Gastrocnemius medialis (tissue), 4 donors: ENCODE measurements at places on chromosomes 16 and 17.

- DNase-seq = no peak
Measured at GRCh38 chr17:81586096-81586495, 33.9 kb upstream of the FAAP100 start.

GRCh38 chr17:82218349-82219075 lies 5.9 kb upstream of the CCDC57 start:
- no peak for DNase-seq

- DNase-seq = no peak
Measured at GRCh38 chr17:40317345-40317873, 8.4 kb downstream of the RARA start.

- no peak for DNase-seq
Measured at GRCh38 chr17:72399608-72400487, 279.0 kb downstream of the SOX9 start.

- no peak for DNase-seq
Measured at GRCh38 chr16:61007694-61008093, 1028.5 kb downstream of the CDH8 start.

- DNase-seq = peak; percentile 80
Measured at GRCh38 chr17:4591529-4591928, 7.2 kb downstream of the SMTNL2 start.

- DNase-seq = no peak
Measured at GRCh38 chr16:11481987-11482386, 104.7 kb downstream of the LITAF start.

DNA sequence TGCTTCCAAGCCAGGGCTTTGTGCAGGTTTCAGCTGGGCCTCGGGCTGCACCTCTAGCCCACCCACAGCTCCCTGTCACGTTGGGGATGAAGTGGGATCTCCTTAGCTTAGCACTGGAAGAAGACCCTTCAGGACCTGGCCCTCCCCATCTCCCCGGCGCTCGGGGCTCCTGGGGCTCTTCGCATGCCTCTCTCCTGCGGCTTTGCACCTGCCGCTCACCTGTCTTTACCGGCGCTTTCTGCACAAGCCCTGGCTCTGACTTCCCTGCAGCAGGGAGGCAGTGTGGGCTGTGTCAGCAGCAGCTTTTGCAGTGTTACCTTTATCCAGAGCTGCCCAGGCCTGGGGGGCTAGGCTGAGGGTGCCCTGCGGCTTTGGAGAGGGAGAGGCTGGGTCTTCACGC lies 52.3 kb downstream of the NT5M start:
- DNase-seq = no peak

DNA sequence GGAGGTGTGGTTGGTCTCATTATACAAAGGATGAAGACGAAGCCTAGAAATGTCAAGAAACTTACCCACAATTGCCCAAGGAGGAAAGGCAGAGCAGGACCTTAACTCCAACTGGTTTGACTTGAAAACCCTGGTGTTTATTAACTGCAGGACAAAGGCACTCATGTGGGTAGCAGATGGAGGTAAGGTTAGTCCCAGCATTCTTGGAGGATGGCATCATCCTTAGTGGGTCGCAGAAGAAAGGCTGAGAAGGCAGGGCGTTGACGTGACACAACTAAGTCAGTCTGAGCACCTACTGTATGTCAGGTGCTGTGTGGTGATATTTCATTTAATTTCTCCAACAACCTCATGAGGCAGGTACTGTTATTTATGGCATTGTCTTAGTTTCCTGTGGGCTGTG lies 101.3 kb downstream of the HAPSTR1 start:
- DNase-seq = no peak

GRCh38 chr17:149897-150584 lies 12.7 kb downstream of the SCGB1C2 start:
- DNase-seq = no peak

- no peak for DNase-seq
Measured at GRCh38 chr17:78131172-78132083, 857 bp downstream of the TMC8 start.

- DNase-seq = no peak
Measured at GRCh38 chr17:75524269-75524969, 1.1 kb upstream of the LLGL2 start.

GRCh38 chr16:85302018-85302847 lies 190.0 kb upstream of the CIBAR2 start:
- no peak for DNase-seq

- DNase-seq = no peak
Measured at GRCh38 chr17:32111141-32111771, 31.0 kb upstream of the RHOT1 start.

GRCh38 chr17:35057332-35057915 lies 6.1 kb downstream of the RFFL start:
- DNase-seq = no peak

- no peak for DNase-seq
Measured at GRCh38 chr17:53543472-53543871, 279.3 kb upstream of the KIF2B start.

DNA sequence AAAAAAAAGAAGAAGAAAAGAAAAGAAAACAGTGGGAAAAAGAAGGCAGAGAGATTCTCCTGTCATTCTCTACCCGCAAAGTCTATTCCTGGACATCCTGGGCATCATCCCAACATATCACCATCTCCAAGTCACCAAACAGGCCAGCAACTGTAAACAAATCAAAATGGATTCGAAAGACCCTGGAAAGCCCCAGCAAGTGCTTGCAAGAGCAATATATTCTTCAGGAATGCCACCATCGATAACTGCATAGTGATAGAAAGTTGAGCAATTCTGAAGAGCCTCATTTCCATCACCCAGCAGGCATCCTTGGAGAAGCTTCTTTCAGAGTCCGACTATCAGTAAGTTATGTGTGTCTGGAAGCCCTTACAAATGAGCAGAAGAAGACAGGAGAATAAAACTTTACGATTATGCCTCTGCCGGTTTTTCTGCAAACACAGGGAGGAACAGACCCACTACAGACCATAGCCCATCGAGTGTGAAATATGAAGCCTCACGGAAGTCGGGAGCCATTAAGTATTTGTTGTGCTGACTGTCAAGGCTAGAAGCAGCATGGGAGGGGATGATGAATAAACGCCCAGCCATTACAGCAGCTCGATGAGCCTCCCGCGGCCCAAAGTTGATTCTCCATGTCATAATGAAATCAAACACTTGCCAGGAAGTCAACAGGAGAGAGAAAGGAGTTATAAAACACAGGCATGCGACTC lies 64.5 kb upstream of the SEC14L1 start:
- no peak for DNase-seq

DNA sequence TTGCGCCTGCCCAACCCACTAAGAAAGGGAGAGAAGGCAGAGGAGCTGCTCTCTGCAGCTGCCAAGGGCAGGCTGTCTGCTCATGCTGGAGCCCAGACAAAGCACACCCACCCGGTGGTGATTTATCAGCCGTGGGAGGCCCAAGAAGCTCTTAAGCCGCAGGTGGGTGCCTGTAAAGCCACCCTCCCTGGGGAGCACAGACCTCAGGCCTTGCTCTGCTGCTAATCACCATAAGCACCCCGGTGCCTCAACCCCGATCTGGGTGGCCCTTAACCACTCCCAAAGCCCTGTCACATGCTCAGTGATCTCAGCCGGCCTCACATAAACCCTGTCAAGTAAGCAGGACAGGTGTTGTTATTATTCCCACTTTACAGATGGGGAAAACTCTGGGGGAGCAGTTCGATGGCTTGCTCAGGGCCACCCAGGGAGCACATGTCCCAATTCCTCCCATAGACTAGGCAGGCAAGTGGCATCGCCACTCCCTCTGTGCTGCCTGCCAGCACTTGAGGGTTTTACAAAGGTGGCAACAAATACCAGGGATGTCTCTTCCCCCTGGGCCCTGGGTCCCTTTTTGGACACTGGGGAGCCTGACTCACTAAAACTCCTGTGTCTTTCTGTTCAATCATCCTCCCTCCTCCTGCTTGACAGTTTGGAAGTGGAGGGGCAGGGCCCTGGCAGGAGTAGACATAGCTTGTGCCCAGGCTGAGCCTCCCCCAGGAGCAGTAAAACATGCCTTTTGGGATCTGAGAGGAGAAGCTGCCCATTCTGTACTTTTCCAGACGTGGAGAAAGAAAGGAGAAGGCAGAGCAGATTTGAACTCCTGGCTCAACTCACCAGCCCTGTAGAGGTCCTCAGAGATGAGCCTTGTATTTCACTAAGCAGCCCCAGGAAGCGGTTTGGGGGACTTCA lies 299.3 kb downstream of the SOX9 start:
- no peak for DNase-seq

DNA sequence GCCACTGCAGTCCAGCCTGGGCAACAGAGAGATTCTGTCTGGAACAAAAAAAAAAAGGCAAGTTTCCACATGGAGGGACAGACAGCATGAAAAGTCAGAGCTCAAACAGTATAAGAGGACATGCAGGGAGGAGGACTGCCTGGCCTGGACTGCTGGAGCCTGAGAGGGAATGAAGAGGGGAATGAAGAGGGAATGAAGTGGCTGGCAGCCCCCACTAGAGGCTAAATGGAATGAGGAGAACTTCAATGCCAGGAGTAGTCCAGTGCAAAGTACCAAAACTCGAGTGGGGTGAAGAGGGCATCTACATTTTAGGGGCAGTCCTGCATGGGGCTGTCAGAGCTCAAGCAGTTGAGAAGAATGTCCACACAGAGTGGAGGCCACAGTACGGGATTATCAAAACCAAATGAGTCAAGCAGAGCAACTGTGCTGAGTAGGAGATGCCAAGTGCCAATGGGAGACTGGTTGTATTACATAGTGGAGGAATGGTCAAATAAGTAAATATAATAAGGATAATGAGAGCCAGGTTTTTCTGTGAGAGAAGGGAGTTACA lies 22.9 kb downstream of the IKZF3 start:
- DNase-seq = no peak

- DNase-seq = no peak
Measured at GRCh38 chr16:9128346-9129342, 37.2 kb downstream of the HAPSTR1 start.

DNA sequence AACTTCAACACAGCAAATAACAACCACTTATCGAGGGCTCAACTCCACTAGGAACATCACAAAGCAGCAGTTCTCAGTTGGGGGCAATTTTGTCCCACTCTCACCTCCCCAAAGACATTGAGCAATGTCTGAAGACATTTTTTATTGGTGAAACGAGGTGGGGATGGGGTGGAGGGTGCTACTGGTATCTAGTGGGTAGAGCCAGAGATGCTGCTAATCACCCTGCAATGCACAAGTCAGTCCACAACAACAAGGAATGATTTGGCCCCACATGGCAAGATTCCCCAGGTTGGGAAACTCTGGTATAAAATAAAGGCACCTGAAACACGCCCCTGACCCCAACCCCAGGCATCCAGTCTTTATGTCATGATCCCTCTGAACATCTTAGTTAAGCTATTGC lies 33.3 kb downstream of the TLE7 start:
- DNase-seq = no peak

DNA sequence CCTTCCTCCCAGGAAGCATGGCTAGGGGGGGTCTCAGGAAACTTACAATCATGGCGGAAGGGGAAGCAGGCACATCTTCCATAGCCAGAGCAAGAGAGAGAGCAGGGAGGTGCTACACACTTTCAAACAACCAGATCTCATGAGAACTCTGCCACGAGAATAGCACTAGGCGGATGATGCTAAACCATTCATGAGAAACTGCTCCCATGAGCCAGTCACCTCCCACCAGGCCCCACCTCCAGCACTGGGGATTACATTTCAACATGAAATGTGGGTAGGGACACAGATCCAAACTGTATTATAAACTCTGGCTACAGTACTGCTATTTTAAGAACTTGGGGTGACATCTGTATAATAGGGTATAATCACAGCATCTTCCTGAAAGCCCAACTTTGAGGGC lies 83.1 kb upstream of the CACNG5 start:
- DNase-seq = no peak

- DNase-seq = peak; percentile 95
Measured at GRCh38 chr17:15262291-15263205, 2.6 kb downstream of the PMP22 start.

- DNase-seq = no peak
Measured at GRCh38 chr17:57484081-57484666, 227.9 kb downstream of the MSI2 start.
